ENCODE measurements at places on chromosomes 11 and 22. TPM values are rescaled to one million over a fixed set of nuclear protein-coding genes. Genes with fewer than 3 reads are reported as not detected.

DNA sequence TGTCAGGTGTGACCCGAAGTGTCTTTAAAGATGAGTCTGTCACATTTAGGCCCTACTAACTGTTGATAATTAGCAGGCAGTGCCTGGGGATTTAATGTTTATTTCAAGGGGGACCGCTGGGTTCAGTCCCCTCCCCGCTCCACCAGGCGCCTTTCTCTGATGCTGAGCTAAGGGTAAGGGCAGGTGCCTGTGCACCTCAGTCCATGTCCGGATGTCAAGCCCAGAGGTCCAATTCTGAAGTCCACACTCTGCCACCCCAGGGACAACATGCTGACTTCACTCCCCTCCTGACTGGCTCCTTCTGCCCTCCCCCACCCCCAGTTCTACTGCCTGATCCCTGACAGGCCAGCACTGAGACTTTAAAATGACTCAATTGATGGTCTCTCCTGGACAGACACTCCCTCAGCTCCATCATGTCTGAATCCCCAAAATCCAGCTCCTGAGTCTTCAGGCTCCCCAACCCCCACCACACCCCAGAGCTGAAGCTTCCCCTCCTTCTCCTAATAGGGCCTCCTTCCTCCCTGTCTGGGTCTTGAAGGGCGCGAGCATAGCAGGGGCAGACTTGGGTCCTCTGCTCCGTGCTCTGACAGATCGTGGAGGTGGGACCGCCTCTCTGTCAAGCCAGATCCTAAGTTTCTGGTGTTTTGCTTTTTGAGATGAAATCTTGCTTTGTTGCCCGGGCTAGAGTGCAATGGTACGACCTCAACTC is 49.8 kb upstream of the ANO1 start:
- DNase-seq, result no peak
- no peaks in the 10 kb centered on the region for H3K36me3 ChIP-seq
- H3K27me3 ChIP-seq, result no peaks in the 10 kb centered on the region
- no peaks in the 10 kb centered on the region for H3K4me1 ChIP-seq
- H3K27ac ChIP-seq, result no peak overlapping the region

GRCh38 chr22:22836635-22837034 is 51.0 kb upstream of the IGLL5 start:
- H3K27ac ChIP-seq, result no peak overlapping the region
- H3K4me3 ChIP-seq, result no peak overlapping the region
- H3K36me3 ChIP-seq, result no peaks in the 10 kb centered on the region
- no peaks in the 10 kb centered on the region for H3K4me1 ChIP-seq
- H3K27me3 ChIP-seq, result peaks cover 14% of the 10 kb centered on the region

GRCh38 chr22:24506802-24507438 is 11.8 kb downstream of the UPB1 start:
- no peaks in the 10 kb centered on the region for H3K36me3 ChIP-seq
- no peak for DNase-seq

GRCh38 chr11:64298966-64299846 is 952 bp upstream of the CATSPERZ start:
- peaks cover 40% of the 10 kb centered on the region for H3K4me1 ChIP-seq
- no peak for DNase-seq
- no peaks in the 10 kb centered on the region for H3K36me3 ChIP-seq
- no peak overlapping the region for H3K4me3 ChIP-seq

FGF4 gene
- total RNA-seq, result not detected

POU2F3 gene
- 0.15 TPM for total RNA-seq

All from HCT116 (cell line).